ENCODE measurements at places on chromosomes 2 and 18. TPM values are rescaled to one million over a fixed set of nuclear protein-coding genes. Genes with fewer than 3 reads are reported as not detected.

Gene NEU2
- not detected for polyA plus RNA-seq

Gene TUBA4B
- not detected for polyA plus RNA-seq

Gene RAX
- not detected for polyA plus RNA-seq

Gene DYNAP
- polyA plus RNA-seq = 0.18 TPM

Gene KCNK3
- 3.3 TPM for polyA plus RNA-seq

Gene CHRND
- 0.53 TPM for polyA plus RNA-seq

Gene PDCD1
- polyA plus RNA-seq = 1.2 TPM

Gene BCL11A
- polyA plus RNA-seq = 22.5 TPM

Gene DUSP11
- polyA plus RNA-seq = 31.3 TPM

Gene MBOAT2
- 3.2 TPM for polyA plus RNA-seq

Gene SCYGR2
- not detected for polyA plus RNA-seq

- peak; percentile 88 for DNase-seq
Observed at GRCh38 chr2:230713331-230714135, 891 bp downstream of the CAB39 start.

DNA sequence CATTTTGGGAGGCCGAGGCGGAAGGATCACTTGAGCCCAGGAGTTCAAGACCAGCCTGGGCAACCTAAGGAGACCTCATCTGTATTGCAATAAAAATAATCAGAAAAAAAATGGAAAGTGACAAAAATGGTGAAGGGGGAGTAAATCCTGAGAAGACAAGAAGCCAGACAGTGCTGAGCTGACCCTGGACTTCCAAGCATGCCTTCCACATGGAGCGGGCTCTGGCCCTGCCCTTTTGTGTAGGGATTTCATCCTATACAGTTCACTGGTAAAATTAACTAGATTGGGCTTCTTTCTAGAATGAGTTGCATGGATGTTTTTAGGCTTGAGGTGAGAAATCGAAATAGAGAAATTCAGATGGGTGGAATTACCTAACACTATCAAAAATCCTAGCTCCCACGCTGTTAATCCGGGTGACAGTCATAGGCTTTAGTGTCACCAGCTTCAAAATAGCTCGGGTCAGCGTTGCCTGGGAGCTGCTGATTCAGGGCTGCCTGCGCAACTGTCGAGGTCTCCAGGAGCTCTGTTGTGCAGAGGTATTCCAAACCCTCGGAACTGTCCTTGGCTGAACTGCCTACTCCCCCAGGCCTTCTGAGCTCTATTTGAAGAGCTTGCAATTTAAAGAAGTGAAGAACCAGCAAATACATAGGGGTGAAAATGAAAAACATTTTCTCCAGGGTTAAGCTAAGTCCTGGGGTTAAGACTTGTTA, 21.5 kb upstream of the ZNF532 start:
- no peak for DNase-seq

DNA sequence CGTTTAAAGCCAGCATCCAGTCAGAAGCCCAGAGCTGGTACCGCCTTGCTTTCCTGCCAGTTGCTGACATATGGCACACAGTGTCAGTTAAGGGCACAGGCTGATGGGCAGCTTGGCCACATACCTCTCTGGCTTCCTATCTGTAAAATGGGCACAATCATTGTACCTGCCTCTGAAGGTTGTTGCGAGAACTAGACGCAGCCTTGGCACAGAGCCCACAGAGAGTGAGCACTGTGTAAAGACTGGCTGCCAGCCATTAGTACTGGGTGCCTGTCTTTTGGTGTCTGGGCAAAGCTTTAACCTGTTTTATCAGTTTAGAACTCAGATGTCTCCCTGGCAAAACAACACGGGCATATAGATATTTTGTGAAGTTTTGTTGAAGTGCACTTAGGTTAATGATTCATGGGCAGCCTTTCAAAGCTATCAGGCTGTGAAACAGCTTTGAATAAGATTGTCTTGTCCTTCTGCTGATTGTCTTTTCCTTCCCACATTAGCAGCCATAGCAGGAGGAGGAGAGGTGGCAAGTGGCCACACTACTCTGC, 269.5 kb downstream of the NEDD4L start:
- DNase-seq = peak; percentile 71

- no peak for DNase-seq
Observed at GRCh38 chr18:29779096-29779495, 1263.4 kb downstream of the DSC3 start.

DNA sequence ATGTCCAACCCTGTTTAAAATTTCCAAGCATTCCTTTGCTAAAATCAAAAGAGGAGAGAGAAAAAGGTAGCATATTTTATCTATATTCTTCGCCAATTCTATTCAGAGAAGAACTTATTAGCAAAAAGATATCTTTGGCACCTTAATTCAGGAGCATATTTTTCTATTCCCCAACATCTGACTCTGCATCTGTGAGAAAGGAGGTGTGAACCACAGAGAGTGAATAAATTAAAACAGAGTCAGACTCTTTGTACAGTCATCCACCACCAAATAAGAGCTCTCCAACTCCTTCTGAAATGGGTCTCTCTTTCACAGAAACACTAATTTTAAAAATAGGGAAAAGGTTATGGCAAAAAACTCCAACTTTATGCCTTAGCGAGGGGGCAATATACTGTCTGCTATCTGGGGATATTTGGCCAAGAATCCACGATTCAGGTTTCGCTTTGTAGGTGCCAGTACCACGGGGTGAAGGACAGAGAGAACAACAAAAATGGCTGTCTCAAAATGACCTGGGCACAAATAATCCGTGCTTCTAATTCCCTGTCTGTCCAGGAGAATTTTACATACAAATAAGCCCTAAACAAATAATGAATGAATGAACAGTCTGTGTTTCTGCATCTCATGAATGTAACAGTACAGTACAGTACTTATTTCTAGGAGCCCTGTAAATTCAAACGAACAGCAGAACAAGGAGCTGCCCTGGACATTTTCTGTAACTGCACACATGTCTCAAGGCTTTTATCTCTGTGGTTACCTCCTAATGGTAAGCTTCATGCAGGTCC, 43.4 kb downstream of the EPB41L3 start:
- no peak for DNase-seq

- no peak for DNase-seq
Observed at GRCh38 chr2:118805064-118805690, 42.3 kb downstream of the EN1 start.

DNA sequence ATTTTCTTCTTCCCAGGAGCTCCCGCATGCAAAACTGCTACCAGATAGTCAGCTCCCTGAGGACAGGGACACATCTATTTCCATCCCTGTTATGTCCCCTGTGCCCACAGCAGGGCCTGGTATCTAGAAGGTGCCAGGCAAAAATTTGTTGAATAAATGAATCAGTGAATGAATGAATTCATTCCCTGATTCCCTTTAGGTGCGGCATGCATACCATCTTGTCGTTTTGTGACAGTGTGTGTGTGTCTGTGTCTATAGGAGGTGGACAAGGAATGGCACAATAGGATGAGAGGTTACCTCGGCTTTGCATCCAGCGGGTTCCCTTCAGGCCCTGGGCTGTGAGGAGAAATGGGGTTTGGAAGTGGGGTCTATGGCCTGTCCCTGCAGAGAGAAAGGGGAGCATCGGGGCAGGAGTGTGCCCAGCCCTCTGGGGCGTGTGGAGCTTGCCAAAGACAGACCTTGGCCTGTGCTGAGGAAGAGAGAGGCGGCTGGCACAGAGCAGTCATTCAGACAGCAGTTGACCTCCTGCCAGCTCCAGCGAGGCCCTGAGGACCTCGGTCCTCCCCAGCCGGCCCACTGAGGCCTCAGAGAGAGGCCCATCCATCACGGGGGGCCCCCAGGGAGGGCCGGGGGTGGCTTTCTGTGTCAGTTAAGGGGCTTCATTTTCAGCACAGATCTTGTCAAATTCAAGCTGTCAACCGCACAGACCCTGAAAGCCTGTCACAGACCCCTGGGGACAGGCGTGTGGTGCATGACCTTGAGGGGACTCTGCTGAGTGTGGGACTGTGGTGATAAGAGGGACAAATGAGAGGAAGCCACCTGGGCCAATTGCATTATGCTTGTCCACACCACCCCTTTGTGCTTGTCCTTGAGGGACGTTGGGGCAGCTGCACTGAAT, 125.9 kb upstream of the CXCR4 start:
- DNase-seq = no peak

DNA sequence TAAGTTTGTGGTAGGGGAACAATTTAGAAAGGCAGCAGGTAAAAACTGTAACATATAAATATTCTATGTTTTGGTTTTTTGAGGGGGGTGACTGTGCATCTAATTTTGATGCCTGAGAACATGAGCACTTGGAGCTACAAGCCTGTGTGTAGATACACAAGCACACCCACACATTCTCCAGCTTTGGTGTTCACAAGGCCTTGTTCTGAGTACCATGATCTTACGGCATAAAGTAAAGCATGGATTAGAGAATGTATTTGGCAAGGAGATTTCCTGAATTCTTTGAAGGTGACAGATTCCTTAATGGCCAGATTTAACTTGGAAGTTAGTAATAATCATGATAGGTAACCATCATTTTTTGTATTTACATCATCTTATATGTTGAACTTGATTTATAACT, 42.7 kb downstream of the MAP3K20 start:
- DNase-seq = no peak

DNA sequence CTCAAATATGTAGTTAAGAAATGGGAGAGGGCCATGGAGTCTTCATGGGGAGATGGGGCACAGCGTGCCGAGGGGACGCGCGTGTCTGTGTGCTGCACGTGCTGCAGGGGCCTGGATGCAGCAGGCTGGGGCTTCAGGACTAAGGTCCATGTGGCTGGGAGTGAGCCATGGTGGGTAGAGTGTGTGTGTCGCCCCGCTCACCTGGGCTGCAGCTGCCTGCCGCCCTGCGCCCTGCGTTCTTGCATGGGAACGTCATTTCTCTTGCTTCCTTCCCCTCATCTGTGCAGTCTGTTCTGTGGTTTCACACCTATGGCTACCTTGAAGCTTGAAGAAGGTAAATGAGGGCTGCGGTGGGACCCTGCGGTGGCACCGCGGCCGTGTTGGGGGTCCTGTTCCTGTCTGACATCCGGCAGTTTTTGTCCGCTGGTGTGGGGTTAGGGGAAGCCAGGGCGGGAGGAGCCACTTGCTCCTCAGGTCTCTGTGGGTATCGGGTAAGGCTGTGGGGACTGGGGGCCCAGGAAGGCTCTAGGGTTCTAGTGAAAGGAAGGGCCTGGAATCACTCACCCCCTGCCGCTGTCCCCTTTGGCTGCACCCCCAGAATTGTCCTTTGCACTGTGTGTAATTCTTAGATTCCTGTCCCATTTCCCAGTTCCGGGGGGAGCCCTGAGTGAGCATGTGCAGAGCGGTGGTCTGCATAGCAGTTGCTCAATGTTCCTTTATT, 54.1 kb upstream of the HS6ST1 start:
- no peak for DNase-seq

DNA sequence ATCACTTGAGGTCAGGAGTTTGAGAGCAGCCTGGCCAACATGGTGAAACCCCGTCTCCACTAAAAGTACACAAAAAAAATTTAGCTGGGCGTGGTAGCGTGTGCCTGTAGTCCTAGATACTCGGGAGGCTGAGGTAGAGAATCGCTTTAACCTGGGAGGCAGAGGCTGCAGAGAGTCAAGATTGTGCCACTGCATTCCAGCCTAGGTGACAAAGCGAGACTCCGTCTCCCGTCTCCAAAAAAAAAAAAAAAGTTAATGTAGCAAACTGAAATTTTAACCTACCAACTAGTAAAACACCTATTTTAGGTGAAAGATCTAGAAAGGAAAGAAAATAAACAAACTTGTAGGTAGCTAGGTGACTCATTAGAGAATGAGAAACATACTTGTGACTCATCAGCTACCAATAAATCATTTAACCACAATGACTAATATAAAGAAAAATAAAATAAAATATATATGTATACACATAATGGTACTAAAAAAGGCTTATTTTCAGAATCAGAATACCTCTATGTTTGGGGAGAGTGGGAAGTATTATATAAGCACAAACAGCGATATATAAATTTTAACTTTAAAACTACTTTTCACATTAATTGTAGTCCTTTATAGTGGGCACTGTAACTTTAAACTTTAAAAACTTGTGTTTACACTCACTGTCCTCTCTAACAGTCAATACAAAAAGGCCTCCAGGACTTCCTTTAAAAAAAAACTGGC, 36.6 kb downstream of the DARS1 start:
- DNase-seq = no peak

- peak; percentile 36 for DNase-seq
Observed at GRCh38 chr2:121532894-121533293, 2.2 kb downstream of the RNU4ATAC start.

- DNase-seq = peak; percentile 98
Observed at GRCh38 chr2:185970148-185970852, 231.7 kb downstream of the FSIP2 start.

- DNase-seq = no peak
Observed at GRCh38 chr2:214631406-214631805, 178.1 kb downstream of the BARD1 start.

GRCh38 chr2:17515652-17516051, 2.6 kb downstream of the RAD51AP2 start:
- no peak for DNase-seq

- peak; percentile 77 for DNase-seq
Observed at GRCh38 chr2:181586569-181587081, 70.3 kb downstream of the CERKL start.

GRCh38 chr2:85780316-85781012, 26.7 kb downstream of the ATOH8 start:
- no peak for DNase-seq

DNA sequence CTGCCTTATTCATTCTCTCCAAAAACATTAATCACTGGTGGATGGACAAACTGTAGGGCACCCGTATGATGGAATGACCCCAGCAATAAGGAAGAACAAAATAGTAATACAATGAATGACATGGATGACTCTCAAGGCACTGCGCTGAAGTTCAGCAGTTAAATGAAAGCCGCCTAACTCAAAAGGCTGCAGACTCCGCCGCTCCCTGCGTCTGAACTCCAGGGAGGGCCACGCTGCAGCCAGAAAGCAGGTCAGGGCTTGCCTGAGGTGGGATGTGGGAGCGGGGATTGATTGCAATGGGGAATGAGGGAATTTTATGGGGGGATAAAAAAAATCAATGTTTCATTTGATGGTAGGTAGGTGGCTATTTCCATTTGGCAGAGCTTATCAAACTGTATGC, 86.5 kb upstream of the LAPTM4A start:
- no peak for DNase-seq

GRCh38 chr2:189128970-189129369, 50.6 kb downstream of the COL5A2 start:
- no peak for DNase-seq

GRCh38 chr2:172724724-172725123, 10.9 kb upstream of the RAPGEF4 start:
- no peak for DNase-seq

- no peak for DNase-seq
Observed at GRCh38 chr2:158207354-158207753, 105.7 kb downstream of the UPP2 start.

GRCh38 chr2:197090742-197091367, 164.3 kb upstream of the PGAP1 start:
- peak; percentile 21 for DNase-seq

DNA sequence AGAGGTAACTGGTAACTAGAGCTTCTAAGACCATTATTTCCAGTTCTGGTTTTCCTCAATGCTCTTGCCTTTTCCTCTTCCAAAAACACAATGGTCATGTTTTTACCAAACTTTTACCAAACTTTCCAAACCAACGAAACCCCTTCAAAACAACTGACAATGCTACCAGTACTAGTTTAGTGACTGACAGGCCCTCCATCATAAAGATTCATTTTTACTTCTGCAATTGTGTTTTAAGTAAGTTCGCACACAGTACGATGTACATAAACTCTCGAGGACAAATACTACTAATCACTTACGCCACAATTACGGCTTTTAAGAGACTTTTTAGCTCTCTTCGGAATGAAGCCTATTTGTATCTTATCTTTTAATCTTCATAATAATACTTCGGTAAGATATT, 900 bp downstream of the C18orf32 start:
- no peak for DNase-seq
